ENCODE measurements at places on chromosomes 3 and 15.

- no peak for DNase-seq
Observed at GRCh38 chr3:31406896-31407295, 125.8 kb upstream of the STT3B start.

DNA sequence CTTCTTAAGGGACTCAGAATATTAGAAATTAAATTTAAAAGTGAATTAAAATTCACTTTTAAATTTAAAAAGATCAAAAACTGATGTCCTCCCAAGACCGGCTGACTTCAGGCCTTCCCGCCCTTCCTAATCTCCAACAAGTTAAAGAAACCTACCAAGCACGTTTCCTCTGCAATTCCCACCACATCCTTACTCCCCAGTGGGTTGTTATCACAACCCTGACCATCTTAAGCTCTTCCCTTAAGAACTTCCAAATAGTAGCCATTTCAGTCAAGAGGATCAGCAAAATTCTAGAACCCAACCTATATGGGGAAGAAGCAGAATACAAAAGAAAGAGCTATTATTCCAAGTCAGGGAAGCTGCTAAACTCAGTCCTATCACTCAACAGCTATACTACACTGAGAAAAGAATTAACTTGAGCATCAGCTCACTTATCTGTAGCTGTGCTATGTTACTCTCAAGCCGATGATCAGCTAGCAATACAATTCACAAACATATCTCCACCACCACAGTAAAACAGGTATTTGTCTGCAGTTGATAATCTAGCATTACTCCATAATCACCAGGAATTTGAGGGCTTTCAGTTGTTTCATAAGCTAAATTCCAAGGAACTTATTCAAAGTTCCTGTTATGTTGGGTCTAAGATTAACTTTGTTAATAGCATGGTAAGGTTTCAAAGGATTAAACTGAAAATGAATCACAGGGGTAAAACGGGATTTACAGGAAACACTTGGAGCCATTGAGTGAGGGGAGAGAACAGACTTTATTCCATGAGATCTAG lies 14.3 kb downstream of the ABCC5 start:
- no peak for DNase-seq

GRCh38 chr15:80233581-80233980 lies 18.4 kb downstream of the CTXND1 start:
- DNase-seq, result no peak

DNA sequence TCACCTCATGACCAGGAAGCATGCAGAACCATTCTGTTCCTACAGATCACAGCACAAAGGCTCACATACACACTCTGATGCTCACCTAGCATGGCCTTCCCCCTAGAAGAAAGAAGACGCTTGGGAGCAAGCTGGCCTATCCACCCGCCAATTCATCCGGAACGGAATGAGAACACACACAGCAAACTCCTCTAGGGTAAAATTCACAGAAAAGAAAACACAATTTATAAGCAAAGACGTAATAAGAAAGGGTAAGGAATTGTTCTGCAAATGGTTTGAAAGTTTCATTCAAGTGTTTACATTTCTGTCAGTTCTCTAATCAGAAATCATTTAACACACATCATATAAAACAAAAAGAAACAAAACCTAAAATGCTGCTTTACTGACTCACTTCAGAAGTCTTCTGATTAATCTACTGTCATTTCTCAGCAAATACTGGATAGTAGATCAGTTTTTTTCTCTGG lies 218.1 kb downstream of the OSBPL10 start:
- DNase-seq, result no peak

DNA sequence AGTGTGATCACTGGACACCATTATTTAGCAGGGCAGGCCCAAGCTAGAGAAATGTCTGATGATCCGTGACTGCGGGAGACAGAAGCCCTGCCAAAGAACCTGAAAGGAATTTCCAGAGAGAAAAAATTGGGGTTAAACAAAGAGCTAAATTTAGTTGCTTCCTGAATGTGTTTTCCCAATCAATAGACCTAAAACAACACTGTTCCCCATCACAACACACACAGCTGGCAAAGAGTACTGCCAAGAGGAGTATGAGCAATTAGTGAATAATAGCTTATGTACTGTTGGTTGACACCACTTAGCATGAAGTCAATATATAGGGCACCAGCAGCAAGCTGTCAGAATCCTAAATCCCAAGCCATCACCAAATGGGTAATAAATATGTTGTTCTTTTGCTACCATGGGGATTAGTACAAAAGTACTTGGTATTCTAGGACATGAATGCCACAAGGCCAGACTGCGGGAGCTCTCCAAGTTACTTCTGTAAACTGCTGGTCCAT lies 35.7 kb downstream of the CLK3 start:
- peak; percentile 75 for DNase-seq

GRCh38 chr15:81789403-81789802 lies 256.4 kb downstream of the MEX3B start:
- DNase-seq, result no peak

DNA sequence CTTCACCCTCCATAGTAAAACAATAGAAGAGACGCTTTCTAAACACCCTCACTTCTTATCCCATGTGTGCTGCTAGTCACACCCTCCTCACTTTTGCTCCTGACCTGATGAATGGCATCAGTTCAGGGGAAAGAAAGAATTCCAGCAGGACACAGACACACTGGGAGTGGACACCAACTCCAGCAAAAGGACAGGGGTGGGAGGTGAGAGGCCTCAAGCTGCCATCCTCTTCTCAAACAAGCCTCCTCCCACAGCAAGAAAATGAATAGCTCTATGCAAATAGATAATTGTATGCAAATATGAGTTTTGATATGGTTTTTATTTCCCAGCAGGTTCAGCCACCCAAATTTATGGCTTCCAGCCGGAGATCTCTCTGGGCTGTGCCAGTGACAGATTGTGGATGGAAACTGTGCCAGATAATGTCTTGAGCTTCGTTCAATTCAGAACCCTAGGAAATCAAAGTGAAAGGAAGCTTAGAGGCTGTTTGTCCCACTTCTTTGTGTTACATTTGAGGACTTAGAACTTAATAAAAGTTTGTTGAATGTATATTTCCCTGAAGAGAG lies 209.3 kb upstream of the PPP2R3A start:
- peak; percentile 3 for DNase-seq

DNA sequence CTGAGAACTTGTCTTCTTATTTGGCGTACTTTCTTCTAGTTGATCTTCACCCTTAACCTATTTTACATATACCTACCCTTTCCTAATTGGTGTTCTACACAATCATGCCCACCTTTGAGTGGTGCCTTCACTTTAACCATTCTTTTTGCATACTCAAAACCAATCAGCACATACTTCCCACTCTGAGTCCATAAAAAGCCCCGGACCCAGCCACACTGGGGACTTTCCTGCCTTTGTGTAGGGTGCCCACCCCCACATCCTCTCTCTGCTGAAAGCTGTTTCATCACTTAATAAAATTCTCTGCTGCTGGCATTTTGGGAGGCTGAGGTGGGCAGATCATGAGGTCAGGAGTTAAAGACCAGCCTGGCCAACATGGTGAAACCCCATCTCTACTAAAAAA lies 15.9 kb upstream of the CHST2 start:
- no peak for DNase-seq

GRCh38 chr3:90062631-90063200 lies 955.3 kb downstream of the EPHA3 start:
- DNase-seq, result no peak

- no peak for DNase-seq
Observed at GRCh38 chr3:156615592-156616173, 58.7 kb upstream of the TIPARP start.

DNA sequence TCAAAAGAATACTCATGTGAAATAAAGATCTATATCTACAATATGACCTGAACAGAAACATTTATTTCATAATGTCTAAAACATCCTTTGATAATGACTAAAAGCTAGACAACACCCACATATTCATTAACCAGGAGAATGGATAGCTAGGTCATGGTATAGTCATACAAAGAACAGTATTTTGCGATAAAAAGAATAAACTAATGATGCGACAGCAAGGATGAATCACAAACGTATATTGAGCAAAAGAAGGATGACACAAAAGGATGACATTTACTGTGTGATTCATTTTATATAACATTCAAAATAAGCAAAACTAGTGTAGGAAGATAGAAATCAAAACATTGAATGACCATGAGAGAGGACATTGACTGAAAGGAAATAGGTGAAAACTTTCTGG lies 1233.1 kb downstream of the OTOL1 start:
- no peak for DNase-seq

GRCh38 chr3:38579551-38580449 lies 69.7 kb downstream of the SCN5A start:
- DNase-seq, result no peak

All from NCI-H1694 treated with DMSO at 0.1 percent for 48 hours (cell line).